ENCODE measurements at places on chromosomes 7 and 10.

GRCh38 chr10:86733260-86733671, 23.2 kb upstream of the BMPR1A start:
- DNase-seq: no peak

DNA sequence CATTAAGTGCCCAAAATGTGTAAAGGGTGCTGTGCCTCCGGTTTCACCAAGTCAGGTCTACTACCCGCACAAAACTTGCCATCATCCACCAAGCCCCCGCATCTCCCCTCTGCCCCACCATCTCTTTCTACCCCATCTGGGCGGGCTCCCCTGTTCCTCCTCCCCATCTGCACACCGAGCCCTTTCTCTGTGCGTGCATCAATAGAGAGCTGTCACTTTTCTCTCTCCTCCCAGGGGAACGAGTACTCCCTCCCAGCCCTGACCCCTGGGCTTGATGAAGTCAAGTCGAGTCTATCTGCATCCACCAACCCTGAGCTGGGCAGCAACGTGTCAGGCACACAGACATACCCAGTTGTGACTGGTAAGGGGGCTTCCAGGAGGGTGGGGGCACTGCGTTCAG, 63.5 kb downstream of the PAX2 start:
- no peak for DNase-seq

DNA sequence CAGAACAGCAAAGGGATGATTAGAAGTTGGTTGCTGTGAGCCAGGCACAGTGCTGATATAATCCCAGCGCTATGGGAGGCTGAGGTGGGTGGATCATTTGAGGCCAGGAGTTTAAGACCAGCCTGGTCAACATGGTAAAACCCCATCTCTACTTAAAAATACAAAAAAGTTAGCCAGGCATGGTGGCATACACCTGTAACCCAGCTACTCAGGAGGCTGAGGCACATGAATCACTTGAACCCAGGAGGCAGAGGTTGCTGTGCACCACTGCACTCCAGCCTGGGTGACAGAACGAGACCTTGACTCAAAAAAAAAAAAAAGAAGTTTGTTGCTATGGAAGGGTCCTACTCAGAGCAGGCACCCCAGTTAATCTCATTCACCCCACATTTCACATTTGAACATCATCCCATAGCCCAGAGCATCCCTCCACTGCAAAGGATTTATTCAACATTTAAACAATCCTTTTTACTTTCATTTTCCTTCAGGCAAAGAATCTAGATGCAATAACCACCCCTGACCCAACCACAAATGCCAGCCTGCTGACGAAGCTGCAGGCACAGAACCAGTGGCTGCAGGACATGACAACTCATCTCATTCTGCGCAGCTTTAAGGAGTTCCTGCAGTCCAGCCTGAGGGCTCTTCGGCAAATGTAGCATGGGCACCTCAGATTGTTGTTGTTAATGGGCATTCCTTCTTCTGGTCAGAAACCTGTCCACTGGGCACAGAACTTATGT, 4.1 kb downstream of the IL6 start:
- peak; percentile 88 for DNase-seq

GRCh38 chr7:49670991-49671390, 102.4 kb upstream of the VWC2 start:
- no peak for DNase-seq

DNA sequence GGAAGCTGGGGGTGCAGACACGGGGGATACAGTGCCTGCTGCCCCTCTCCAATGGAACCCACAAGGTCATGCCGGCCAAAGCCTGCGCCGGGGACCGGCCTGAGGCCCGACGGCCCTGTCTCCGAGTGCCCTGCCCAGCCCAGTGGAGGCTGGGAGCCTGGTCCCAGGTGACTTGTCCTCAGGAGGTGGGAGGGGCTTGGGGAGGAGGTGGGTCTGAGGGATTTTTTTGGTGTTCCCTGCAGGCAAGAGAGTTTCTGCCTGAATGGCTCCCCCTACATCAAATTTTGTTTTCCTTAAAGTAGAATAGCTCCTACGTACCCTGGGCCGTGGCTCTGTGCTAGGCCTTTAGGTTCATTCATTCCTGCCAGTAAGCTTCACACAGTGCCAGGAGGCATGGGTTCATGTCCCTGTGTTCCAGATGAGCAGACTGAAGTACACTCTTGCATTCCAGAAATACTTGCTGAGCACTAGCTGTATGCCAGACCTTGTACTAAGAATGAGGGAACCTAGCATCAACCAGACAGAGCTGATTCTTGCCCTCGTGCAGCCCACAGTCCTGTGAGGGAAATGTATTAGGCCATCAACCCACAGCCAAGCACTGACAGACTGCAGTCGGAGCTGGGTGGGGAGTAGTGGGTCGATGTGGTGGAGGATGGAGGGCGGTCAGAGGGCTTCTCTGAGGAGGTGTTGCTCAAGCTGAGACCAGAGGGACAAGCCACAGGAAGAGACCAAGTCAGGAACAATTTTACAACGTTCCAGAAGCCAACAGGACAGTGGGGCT, 31.1 kb downstream of the TBATA start:
- no peak for DNase-seq

GRCh38 chr7:130079846-130080394, 9.6 kb downstream of the KLHDC10 start:
- DNase-seq: no peak

DNA sequence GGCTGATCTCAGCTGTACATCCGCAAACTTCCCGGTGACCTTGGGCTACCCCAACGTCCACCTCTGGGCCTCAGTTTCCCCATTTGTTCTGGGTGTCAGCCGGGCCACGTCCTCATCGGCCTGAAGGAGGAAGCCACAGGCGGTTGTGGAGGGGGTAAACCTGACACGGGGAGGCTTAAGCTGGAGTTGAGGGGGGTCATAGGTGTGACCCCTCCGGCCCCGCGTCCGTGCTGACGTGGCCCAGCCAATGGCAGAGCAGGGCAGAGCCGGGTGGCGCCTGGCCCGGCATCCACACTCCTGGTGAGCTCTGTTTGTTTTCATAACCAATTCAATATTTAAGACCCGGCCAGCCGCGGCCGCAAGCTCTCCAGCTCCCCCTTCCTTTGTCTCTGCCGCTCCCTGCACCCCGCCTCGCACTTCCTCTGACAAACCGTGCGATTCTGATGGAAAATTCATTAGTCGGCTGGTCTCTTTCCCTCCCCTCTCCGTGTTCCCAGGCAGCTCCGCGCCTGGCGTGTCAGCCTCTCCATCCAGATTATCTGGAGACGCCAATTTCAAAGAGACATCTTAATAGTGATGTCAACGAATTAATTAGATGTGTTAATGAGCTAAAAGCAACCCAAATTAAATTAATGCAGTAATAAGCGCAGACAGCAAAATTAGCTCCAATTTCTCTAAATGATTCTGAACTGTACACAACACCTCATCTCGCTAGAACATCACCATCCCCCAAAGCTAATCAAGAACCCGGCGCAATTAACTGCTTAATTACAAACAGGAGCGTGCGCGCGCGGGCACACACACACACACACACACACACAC, 55.4 kb downstream of the MICALL2 start:
- no peak for DNase-seq

- no peak for DNase-seq
Observed at GRCh38 chr7:69840248-69840647, 242.0 kb downstream of the AUTS2 start.

DNA sequence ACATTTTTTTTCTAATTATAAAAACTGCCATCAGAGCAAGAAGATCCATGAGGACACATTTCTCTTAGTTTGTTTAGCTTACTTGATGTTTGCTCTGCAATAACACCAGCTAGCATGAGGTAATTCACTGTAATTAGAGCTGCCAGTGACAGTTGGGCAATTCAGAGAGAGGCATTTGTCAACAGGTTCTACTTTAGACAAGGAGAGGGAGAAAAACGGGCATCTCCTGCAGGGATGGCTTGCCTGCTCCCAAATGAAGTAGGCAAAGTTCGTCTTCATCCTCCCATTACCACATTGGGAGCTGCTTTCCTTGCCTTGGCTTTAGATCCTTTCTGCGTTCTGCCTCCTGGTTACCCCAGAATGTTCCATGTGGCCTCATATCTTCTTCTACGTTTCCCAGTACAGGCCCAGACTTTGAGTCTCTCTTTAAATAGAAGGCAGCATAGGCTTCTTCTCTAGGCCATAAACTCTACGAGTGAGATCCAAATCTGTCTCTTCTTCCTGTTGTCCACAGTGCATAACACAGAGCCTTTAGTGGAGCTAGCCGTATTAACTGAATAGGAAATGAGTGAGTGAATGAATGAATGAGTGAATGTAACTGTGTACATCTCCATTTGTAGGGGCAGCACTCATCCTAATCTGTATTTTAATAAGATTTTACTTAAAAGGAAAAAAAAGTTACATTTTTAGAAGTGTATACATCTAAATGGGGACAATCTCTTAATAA, 21.2 kb downstream of the ASB15 start:
- no peak for DNase-seq

GRCh38 chr7:1691601-1692514, 21.8 kb downstream of the ELFN1 start:
- DNase-seq: no peak

DNA sequence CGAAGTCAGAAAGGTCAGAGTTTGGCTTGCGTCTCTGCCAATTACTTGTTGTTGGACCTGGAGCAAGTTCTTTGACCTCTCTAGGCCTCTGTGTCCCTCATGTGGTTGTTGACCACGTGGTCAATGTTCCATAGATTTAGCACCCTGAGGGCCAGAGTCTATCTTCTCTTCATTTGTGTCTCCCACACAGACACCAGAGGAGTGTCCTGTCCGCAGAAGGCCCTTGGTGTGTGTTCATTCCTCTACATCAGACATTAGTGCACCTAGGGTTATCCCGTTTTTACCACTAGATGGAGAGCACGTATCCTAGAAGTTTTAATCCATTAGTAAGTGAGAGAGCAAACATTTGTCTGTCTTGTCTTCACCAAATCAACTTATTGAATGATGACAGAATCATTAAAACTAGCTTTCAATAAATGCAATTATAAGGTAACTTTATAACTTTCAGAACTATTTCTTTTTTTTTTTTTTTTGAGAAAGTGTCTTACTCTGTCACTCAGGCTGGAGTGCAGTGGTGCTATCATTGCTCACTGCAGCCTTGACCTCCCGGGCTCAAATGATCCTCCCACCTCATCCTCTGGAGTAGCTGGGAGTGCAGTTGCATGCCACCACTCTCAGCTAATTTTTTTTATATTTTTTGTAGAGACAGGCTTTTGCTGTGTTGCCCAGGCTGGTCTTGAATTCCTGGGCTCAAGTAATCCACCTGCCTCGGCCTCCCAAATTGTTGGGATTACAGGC, 122.5 kb upstream of the ANKRD1 start:
- no peak for DNase-seq

- no peak for DNase-seq
Observed at GRCh38 chr7:87766827-87767226, 109.3 kb downstream of the SLC25A40 start.

DNA sequence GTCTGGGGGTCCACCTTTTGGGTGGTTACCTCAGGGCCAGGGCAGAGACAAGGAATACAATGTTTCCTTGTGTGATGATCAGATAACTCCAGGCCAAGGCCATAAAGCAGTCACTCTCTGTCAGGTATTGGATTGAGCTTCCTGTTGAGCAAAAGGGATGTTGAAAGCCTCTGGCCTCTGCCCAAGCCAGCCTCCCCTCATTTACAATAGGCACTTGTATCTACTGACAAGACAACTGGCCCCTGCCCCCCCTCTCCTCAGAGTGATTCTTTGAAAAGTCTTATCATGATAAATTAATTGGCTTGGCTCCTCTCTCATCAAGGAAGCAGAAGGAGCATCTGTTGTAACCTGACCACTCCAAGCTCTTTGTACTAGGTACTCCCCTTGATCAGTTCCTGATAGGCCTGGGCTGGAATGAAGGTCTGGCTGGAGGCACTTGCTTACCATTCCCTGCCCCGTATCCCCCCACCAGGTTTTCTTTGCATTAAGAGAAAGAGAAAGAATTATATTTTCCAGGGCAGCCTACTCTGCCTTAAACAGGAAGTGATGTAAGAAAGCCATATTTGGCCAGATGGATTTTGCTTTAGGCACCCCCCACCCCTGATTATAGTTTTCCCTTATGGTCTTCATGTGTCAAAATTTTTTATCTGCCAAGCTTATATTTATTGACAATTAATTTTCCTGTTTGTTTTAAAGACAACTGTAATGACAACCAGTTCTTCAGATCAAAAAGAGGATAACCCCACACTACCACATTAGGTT, 42.1 kb upstream of the HPS1 start:
- no peak for DNase-seq

DNA sequence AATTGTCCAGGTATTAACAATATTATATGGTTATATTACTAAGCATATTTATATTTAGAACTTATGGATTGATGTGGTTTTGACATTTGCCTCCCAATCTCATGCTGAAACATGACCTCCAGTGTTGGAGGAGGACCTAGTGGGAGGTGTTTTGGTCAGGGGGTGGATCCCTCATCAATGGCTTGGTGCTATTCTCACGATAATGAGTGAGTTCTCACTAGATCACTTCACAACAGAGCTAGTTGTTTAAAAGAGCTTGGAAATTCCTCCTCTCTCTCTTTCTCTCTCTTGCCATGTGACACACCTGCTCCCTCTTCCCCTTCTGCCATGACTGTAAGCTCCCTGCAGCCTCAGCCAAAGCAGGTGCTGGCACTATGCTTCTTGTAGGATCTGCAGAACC, 19.0 kb downstream of the TFEC start:
- DNase-seq: no peak

DNA sequence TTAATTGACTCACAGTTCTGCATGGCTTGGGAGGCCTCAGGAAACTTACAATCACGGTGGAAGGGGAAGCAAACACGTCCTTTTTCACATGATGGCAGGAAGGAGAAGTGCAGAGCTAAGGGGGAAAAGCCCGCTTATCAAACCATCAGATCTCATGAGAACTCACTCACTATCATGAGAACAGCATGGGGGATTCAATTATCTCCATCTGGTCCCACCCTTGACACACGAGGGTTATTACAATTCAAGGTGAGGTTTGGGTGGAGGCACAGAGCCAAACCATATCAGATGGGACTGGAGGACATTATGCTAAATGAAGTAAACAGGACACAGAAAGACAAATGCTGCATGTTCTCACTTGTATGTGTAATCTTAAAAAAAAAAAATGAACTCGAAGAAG, 141.4 kb upstream of the HABP2 start:
- DNase-seq: no peak

DNA sequence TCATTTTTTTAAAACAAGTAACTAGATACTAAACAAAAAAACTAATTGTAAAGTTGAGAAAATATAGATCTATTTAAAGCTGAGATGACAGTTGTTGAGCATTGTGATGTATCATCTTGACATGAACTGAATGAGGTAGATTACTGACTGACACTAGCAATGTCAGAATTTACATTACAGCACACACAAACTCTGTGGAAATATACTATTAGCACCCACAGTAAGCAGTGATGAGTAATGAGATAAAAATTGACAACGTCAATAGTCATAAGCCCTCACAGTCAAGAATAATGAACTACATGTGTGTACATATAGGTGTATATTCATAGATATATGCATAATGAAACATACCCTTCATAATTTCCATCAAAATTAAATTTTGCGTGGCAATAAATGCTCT, 368.4 kb downstream of the TFEC start:
- no peak for DNase-seq

DNA sequence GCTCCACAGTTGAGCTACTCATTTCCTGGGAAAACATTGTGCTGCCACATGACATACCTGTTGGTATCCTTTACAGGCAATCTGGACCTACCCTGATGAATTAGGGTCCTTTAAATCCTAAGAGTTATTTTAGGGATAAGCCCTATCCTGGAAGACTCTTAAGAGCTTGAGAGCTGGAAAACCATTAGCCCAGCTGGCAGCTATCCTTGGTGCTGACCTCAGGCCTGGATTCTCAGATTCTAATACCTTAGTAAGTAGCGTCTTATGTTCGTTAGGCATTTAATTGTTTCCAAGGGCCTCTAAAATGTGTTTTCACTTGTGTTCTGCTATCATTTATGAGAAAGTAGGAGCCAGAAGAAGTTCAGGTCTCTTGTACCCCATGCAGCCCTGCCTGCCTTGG, 93.0 kb upstream of the SORCS3 start:
- DNase-seq: no peak
